ENCODE measurements at places on chromosomes 13 and 19.

- no peak for DNase-seq
Observed at GRCh38 chr19:4393947-4394590, 6.3 kb downstream of the SH3GL1 start.

DNA sequence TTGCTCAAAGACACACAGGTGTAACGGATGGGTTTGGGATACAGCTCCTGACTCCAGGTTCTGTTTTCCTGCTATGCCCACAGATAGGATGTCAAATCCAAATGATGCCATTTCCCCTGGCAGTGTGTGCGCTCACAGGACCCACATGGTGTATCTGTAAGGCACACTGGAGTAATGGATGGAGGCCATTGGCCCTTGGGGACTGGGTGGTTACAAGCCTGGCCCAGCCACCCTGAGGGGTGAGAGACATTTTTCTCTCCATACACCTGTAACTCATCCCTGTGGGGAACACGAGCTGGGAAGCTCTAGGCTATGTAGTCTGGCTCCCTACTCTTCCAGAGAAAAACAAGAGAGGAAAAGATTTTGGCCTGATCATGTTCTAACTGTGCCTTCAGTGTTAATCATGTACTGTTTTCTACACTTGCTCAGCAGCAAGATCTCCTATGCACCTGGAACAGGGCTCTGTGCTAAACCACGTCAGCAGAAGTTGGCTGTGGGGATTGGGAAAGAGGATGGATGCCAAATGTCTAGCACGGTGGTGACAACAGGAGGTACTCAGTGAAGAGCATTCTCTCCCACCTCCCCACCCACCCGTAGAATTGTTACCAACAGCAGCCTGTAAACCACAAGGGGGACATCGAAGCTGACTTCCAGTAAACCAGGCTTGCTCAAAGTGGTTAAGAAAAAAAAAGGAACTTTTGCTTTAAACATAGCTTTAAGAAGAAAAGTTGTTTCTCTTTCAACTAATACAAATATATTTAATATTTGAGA is 237.0 kb downstream of the LACC1 start:
- DNase-seq = no peak

DNA sequence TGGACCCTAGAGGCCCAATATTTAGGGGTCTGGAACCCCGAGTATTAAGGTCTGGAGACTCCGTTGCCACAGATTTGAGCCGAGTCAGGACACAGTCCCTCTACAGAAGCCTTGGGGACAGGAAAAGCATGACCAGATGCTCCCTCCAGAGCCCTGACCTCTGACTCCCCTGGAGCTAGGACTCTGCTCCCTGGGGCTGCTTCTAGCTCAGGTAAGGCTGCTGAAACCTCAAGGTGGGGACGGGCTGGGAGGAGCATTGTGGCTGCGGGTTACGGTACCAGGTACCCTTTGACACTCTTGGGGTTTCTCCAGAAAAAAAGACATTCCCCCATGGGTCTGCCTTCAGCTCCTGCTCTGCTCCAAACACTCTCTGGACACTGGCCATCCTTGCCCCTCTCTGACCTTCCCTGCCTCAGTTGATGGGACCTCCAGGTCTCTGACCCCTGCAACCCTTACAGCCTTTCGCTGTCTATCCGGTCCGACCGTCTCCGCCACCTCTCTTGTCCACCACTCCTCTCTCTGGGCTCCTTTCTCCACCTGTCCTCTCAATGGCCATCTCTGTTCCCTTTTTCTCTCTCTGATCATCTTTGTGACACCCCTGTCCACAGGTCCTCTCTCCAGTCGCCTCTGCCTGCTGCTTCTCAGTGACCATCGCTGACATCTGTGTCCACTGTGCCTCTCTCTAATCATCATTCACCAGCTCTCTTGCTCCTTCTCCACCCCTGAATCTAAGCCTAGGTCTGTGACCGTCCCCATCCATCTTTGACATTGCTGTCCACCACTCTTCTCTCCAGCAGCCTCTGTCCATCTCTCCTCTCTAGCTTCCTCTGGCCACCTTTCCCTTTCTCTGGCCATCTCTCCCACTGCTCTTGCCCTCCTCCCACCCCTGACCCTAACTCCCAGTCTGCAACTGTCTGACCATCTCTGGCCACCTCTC is 1.4 kb downstream of the LRFN3 start:
- no peak for DNase-seq

- DNase-seq = no peak
Observed at GRCh38 chr19:18915639-18916038, 3.5 kb downstream of the COPE start.

DNA sequence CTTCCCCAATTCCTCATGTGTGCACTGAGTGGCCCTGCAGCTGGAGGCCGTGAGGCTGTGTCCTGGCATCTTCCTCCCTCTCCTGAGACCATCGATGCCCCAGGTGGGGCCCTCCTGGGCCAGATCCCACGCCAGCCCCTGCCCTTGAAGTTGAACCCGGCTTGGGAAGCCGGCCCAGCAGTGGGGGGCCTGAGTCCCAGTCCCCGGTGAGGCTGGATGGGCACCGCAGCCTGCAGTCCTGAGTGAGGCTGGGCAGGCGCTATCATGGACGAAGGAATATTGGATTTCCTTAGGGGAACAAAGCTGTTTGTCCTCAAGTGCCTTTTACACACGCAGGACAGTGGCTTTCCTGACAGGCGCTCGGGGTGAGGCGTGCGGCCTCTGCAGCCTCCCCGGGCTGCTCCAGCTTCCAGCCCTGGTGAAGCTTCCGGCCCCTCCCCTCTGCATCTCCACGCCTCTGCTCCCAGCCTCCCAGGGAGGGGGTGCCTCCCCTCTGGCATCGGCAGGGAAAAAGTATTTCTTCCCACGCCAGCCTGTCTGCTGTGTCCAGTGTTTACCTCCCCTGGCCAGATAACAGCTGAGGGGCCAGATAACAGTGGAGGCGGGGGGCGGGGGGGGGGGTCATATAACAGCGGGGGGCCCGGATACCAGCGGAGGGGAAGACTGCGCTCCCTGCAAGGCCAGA is 159.5 kb downstream of the KDM4B start:
- no peak for DNase-seq

DNA sequence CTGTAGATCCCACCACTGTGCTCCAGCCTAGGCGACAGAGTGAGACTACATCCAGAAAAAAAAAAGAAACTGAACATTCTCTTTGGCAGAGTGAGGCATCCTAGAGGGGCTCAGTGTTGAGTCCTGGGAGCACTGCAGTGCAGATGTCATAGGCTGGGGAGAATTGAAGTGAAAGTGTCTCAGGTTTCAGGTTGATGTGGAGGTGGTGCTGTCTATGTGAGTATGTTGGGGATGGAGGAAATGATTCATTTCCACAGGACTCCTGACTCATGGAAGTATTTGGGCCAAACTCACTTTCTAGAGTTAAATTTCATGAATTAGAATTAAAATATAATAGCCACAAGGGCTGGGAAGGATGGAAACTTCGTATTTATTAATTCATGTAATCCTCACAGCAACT is 134.4 kb upstream of the TSC22D1 start:
- DNase-seq = no peak

DNA sequence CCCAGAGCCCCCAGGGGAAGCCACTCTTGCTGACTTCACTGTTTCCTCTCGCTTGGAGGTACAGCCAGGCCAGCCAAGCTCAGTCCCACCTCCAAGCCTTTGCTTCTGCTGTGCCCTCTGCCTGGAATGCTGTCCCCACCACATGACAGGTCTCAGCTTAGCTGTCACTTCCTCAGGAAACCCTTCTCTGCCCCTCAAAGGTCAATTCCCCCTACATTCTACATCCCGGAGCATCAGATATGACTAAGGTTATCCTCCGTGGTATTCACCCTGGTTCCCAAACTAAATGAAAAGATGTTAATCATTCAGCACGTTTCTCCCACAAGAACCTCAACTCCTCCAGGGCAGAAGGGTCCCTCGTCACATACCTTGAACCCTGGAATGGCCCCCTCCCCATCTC is 53.5 kb downstream of the PTPRS start:
- DNase-seq = no peak

GRCh38 chr13:80408270-80408669 is 67.3 kb upstream of the SPRY2 start:
- DNase-seq = no peak

DNA sequence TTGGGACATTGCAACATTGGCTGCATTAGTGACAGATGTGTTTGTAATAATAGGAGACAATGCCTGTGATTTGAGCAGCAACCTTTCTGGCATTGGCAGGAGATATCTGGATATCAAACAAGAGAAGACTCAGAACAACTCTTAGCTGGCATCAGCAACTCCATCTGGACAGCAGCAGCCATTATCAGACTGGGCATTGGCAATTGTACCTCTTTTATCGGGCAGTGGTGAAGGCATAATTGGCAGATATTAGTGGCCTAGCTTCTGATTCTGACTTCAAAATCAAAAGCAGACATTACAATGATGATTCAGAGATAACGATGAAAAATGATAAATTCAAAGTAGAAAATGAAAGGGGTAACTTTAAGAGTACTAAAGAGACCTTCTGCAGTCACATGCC is 1193.7 kb downstream of the EFNB2 start:
- DNase-seq = no peak
